Upper lobe of left lung (tissue), 6 donors: ENCODE measurements at places on chromosomes 2 and 18. TPM values are rescaled to one million over a fixed set of nuclear protein-coding genes. Genes with fewer than 3 reads are reported as not detected.
A peak's percentile ranks its signal among the peaks of the same experiment; 100 is the strongest.

Gene ZNF892
- total RNA-seq = 2.9 TPM

- peaks cover 12% of the 10 kb centered on the region for H3K4me1 ChIP-seq
- no peaks in the 10 kb centered on the region for H3K27me3 ChIP-seq
- H3K4me3 ChIP-seq = no peak overlapping the region
Measured at GRCh38 chr2:38446906-38447561, 70.0 kb upstream of the ATL2 start.

DNA sequence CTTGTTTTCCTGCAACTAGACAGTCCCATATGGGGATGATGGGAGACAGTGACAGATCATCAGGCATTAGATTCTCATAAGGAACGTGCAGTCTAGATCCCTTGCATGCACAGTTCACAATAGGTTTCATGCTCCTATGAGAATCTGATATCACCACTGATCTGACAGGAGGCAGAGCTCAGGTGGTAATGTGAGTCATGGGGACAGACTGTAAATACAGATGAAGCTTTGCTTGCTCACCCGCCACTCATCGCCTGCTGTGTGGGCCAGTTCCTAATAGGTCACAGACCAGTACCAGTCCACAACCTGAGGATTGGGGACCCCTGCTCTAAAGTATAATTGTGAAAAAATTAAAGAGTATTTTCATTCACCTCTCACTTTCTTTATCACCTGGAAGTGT, 23.6 kb upstream of the RAB1A start:
- H3K27ac ChIP-seq = no peak overlapping the region
- no peaks in the 10 kb centered on the region for H3K36me3 ChIP-seq
- no peak overlapping the region for H3K4me3 ChIP-seq
- no peaks in the 10 kb centered on the region for H3K4me1 ChIP-seq
- H3K27me3 ChIP-seq = no peaks in the 10 kb centered on the region
- DNase-seq = no peak

DNA sequence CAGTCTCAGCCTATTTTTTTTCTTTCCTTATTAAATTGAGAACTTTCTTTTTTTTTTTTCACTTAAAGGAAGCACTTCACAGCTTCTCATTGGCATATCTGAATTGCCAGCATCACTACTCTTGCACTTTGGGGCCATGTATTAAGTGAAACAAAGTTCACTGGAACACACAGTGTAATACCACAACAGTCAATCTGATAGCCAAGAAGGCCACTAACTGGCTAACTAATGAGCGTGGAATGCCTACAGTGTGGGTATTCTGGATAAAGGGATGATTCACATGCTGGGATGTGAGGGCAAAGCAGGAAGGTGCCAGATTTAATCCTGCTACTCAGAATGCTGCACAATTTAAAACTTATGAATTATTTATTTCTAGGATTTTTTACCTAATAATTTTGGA, 11.7 kb upstream of the C18orf63 start:
- DNase-seq = no peak
- no peaks in the 10 kb centered on the region for H3K4me1 ChIP-seq
- no peaks in the 10 kb centered on the region for H3K27me3 ChIP-seq
- H3K27ac ChIP-seq = no peak overlapping the region
- no peaks in the 10 kb centered on the region for H3K36me3 ChIP-seq
- H3K4me3 ChIP-seq = no peak overlapping the region

DNA sequence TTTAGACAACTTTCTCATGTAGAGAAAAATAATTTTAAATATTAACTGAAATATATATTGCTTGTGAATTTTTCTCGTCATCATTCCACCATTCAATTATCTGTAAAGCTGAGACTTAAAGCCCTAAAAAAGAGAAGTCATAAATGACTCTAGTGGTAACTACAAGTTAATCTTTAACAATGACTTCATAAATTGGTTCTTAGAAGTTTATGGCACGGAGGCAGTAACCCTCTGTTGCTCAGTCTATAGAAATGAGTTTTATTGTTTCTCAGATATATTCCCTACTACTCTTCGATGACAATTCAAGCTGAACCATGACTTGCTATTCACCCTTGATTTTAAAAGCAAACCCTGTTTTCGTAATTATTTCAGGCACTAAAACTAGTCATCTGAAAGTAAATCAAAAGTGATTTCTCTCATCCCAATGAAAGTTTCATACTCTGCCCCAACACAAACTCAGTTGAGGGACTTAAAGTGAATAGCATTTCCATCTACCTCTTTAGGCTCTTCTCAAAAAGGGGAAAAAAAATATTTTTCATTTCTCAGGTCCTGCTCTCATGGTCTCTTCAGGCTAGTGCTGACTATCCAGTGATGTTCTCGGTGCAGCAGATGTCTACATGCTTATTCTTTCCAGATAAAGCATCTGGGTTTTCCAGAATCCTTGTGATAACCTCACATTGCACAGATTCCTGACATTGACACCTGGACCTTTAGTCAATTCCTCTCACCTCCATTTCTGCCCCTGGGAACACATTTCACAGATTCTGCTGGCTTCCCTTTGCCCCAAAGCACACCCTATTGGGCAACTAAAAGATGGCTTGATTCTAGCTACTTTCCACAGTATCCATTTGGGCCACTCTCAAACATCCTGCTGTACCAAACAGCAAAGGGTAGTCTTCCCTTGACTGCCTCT, 207.8 kb upstream of the LRATD1 start:
- no peaks in the 10 kb centered on the region for H3K4me1 ChIP-seq
- H3K27ac ChIP-seq = no peak overlapping the region
- H3K27me3 ChIP-seq = no peaks in the 10 kb centered on the region

DNA sequence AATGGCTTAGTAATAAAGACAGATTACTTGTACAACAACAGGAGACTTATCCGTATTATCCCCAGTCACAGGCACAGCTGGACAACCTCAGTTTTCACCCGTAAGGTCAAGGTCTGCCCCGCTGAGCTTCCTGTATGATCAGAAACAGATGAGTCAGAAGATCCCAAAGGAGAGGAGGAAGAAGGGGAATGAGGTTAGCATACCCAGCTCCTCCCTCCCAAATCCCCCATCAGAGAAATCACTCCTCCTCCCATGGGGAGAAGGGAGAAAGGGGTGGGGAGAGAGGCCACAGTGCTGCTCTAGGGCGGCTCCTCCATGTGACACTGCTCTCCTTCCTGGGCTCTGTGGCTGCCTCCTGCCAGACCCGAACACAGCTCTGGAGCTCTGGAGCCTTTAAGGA, 53.8 kb upstream of the SPTBN1 start:
- no peak overlapping the region for H3K4me3 ChIP-seq
- peaks cover 21% of the 10 kb centered on the region for H3K4me1 ChIP-seq
- H3K27me3 ChIP-seq = no peaks in the 10 kb centered on the region

Gene RPRM
- not detected for total RNA-seq

DNA sequence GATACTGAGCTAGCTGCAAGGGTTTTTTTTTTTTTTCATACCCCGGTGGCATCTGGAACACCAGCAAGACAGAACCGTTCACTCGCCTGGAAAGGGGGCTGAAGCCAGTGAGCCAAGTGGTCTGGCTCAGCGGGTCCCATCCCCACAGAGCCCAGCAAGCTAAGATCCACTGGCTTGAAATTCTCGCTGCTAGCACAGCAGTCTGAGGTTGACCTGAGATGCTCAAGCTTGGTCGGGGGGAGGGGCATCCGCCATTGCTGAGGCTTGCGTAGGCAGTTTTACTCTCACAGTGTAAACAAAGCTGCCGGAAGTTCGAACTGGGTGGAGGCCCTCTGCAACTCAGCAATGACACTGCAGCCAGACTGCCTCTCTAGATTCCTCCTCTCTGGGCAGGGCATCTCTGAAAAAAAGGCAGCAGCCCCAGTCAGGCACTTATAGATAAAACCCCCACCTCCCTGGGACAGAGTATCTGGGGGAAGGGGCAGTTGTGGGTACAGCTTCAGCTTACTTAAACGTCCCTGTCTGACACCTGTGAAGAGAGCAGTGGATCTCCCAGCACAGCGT, 5.1 kb upstream of the MIB1 start:
- no peaks in the 10 kb centered on the region for H3K36me3 ChIP-seq
- no peaks in the 10 kb centered on the region for H3K27me3 ChIP-seq
- no peak overlapping the region for H3K4me3 ChIP-seq
- H3K4me1 ChIP-seq = peaks cover 16% of the 10 kb centered on the region

DNA sequence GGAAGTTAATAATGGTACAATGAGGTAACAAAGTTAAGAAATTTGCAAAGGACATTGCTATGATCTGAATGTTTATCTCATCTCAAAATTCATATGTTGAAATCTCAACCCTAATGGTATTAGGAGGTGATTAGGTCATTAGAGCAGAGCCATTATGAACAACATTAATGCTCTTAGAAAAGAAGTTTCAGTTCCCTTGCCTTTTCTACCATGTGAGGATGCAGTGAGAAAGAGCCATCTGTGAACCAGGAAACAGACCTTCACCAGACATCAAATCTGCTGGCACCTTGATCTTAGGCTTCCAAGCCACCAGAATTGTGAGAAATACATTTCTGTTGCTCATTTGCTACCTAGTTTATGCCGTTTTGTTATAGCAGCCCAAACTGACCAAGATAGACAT, 757.6 kb downstream of the NR4A2 start:
- no peak overlapping the region for H3K27ac ChIP-seq
- H3K36me3 ChIP-seq = no peaks in the 10 kb centered on the region
- no peak for DNase-seq
- H3K4me1 ChIP-seq = no peaks in the 10 kb centered on the region

Gene LRPPRC
- total RNA-seq = 40.4 TPM

Gene GPR55
- total RNA-seq = not detected

Gene ARHGEF4
- 10.1 TPM for total RNA-seq

- H3K27me3 ChIP-seq = no peaks in the 10 kb centered on the region
- no peaks in the 10 kb centered on the region for H3K36me3 ChIP-seq
- H3K4me1 ChIP-seq = no peaks in the 10 kb centered on the region
- peak; percentile 32 for DNase-seq
- H3K27ac ChIP-seq = no peak overlapping the region
- no peak overlapping the region for H3K4me3 ChIP-seq
Measured at GRCh38 chr18:57881818-57882413, 78.8 kb upstream of the ATP8B1 start.

Gene RNU2-63P
- total RNA-seq = not detected

DNA sequence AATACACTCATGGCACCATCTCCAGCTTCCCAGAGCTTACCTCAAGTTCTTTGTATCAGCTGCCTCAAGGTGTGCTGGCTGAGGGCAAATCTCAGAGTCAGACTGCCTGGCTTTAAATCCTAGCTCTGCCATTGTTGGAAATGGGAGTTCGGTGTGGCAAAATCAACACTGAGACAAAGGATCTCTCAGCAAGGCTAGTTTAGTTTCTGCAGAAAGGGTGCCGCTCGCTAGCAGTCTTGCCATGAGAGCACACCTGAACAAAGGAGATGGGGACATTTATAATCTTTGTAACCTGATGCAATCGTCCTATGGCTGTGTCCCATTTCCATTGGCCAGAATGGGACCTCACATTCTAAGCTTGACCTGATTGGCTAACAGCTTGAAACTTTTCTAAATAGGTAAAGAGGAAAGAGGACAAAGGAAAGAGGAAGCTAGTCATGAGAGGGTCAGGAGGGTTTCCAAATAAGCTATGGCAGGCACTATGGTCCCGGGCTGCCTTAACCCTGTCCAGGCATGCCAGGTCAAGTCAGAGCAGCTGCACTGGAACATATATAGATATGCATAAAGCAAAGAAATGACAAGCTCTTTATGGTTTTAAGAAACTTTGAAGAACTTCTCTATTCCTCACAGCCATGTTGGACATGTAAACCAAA, 4.3 kb upstream of the UBE2F start:
- H3K27me3 ChIP-seq = no peaks in the 10 kb centered on the region
- peaks cover 3% of the 10 kb centered on the region for H3K4me1 ChIP-seq
- no peaks in the 10 kb centered on the region for H3K36me3 ChIP-seq
- DNase-seq = no peak

Gene NRP2
- total RNA-seq = 68.8 TPM

Gene MYOM1
- total RNA-seq = 2.2 TPM

GRCh38 chr2:36562240-36562639, 35.7 kb downstream of the FEZ2 start:
- no peak overlapping the region for H3K27ac ChIP-seq
- no peak overlapping the region for H3K4me3 ChIP-seq
- peaks cover 22% of the 10 kb centered on the region for H3K4me1 ChIP-seq
- DNase-seq = no peak

DNA sequence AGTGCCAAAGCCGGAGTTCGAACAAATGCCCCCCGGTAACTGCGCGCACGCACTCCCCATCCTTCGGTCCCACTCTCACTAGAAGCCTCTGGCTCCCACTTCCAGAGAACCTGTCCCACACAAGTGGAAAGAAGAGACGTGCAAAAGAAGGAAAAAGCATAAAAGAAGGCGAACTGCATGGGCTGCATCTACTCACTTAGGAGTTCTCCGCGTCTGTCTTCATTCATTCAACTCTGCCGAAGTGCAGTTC, 312 bp downstream of the NR4A2 start:
- H3K27me3 ChIP-seq = no peaks in the 10 kb centered on the region
- H3K27ac ChIP-seq = peak overlapping the region; percentile 96
- peaks cover 18% of the 10 kb centered on the region for H3K4me1 ChIP-seq
- peak overlapping the region; percentile 74 for H3K4me3 ChIP-seq

- no peak for DNase-seq
- H3K27me3 ChIP-seq = no peaks in the 10 kb centered on the region
- no peak overlapping the region for H3K27ac ChIP-seq
- H3K4me1 ChIP-seq = peaks cover 25% of the 10 kb centered on the region
Measured at GRCh38 chr2:28868611-28869010, 1.5 kb downstream of the TRMT61B start.

- H3K27me3 ChIP-seq = no peaks in the 10 kb centered on the region
- peaks cover 3% of the 10 kb centered on the region for H3K36me3 ChIP-seq
- peaks cover 15% of the 10 kb centered on the region for H3K4me1 ChIP-seq
- DNase-seq = no peak
- no peak overlapping the region for H3K4me3 ChIP-seq
- no peak overlapping the region for H3K27ac ChIP-seq
Measured at GRCh38 chr18:76464281-76465259, 30.5 kb downstream of the ZNF516 start.

Gene ZNF407
- 77.5 TPM for total RNA-seq

DNA sequence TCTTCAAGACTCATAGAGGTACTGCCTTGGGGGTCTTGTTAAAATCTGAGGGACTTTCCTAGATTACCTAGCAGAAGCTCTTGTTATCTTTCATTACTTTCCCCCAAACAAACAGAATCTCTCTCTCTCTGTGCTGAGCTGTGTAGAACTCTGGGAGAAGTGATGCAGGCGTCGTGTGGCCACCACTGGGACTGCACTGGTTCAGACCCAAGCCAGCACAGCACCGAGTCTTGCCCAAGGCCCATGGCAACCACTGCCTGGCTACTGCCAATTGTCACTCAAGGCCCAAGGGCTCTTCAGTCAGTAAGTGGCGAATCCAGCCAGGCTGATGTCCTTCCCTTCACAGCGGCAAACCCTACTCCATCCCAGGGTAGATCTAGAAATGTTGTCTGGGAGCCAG, 28.6 kb downstream of the PPP1R1C start:
- no peak overlapping the region for H3K4me3 ChIP-seq
- no peak overlapping the region for H3K27ac ChIP-seq
- no peaks in the 10 kb centered on the region for H3K4me1 ChIP-seq
- DNase-seq = no peak
- H3K36me3 ChIP-seq = no peaks in the 10 kb centered on the region

GRCh38 chr2:153519257-153519875, 40.8 kb upstream of the RPRM start:
- DNase-seq = no peak
- H3K36me3 ChIP-seq = no peaks in the 10 kb centered on the region
- no peaks in the 10 kb centered on the region for H3K4me1 ChIP-seq
- no peak overlapping the region for H3K4me3 ChIP-seq
- H3K27me3 ChIP-seq = no peaks in the 10 kb centered on the region

Gene TMEM163
- total RNA-seq = 19.3 TPM
